ENCODE measurements at places on chromosomes 2 and 18. TPM values are rescaled to one million over a fixed set of nuclear protein-coding genes. Genes with fewer than 3 reads are reported as not detected.

GRCh38 chr2:198571393-198571792, 767.0 kb downstream of the PLCL1 start:
- no peaks in the 10 kb centered on the region for H3K36me3 ChIP-seq
- no peak overlapping the region for H3K27ac ChIP-seq
- no peaks in the 10 kb centered on the region for H3K4me1 ChIP-seq
- DNase-seq, result no peak

DNA sequence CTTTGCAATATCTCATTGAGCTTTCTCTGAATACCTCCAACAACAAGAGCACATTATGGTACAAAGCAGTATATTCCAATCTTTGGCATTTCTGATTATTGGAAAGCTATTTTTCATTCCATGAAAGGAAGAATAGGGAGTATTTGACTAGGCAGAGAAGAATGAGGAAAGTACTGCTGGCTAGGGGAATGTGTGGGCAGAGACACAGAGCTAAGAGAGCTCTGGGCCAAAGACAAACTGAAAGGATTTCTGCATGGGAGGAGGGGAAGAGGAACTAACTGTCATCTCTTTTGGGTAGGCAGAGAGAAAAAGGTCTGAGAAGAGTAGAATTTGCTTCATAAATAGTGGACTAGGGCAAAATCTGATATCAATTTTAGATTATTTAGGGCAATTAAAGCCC, 150.8 kb downstream of the CCDC85A start:
- no peaks in the 10 kb centered on the region for H3K27me3 ChIP-seq
- H3K36me3 ChIP-seq, result no peaks in the 10 kb centered on the region
- no peak for DNase-seq
- no peak overlapping the region for H3K4me3 ChIP-seq
- no peak overlapping the region for H3K27ac ChIP-seq

GRCh38 chr18:47120428-47120827, 29.9 kb downstream of the HDHD2 start:
- no peak overlapping the region for H3K27ac ChIP-seq
- H3K4me3 ChIP-seq, result no peak overlapping the region
- DNase-seq, result no peak
- no peaks in the 10 kb centered on the region for H3K36me3 ChIP-seq
- no peaks in the 10 kb centered on the region for H3K4me1 ChIP-seq
- no peaks in the 10 kb centered on the region for H3K27me3 ChIP-seq

Gene PLB1
- 1.3 TPM for polyA plus RNA-seq

DNA sequence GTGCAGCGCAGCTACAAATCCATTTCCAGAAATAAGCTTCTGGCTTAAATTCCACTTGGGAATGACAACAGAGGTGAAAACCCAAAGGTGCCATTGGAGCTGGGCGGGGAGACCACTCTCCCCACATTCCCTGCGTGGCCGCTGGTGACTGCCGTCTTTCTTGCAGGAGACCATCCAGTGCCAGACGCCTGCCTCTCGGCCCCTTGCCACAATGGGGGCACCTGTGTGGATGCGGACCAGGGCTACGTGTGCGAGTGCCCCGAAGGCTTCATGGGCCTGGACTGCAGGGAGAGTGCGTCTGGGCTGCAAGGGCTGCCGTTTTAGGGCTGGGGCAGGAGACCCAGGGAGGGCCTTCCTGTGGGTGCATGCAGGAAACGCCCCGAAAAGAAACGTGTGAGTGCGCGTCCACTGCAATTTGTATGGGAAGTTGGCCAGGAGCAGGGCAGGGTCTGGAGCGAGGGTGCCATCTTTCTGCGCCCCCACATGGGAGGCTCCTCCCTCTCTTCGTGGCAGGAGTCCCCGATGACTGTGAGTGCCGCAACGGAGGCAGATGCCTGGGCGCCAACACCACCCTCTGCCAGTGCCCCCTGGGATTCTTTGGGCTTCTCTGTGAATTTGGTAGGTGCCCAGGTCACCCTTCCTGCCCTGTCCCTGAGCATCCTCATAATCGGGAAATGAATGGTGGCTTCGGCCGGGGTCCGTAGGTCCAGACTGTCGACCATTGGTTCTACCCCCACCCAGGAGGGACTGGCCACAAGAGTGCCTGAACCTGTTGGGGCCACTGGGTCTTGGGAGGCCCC, 49.9 kb downstream of the SNED1 start:
- no peaks in the 10 kb centered on the region for H3K4me1 ChIP-seq
- DNase-seq, result no peak
- peaks cover 4% of the 10 kb centered on the region for H3K36me3 ChIP-seq
- no peaks in the 10 kb centered on the region for H3K27me3 ChIP-seq
- no peak overlapping the region for H3K4me3 ChIP-seq

- H3K36me3 ChIP-seq, result no peaks in the 10 kb centered on the region
- no peak for DNase-seq
- H3K27ac ChIP-seq, result no peak overlapping the region
- peaks cover 5% of the 10 kb centered on the region for H3K4me1 ChIP-seq
- no peak overlapping the region for H3K4me3 ChIP-seq
Measured at GRCh38 chr2:85779641-85780315, 26.0 kb downstream of the ATOH8 start.

GRCh38 chr2:127388423-127389164, 819 bp upstream of the MAP3K2 start:
- no peaks in the 10 kb centered on the region for H3K36me3 ChIP-seq
- peak overlapping the region; percentile 24 for H3K4me3 ChIP-seq
- peaks cover 16% of the 10 kb centered on the region for H3K4me1 ChIP-seq

Gene CD8B2
- polyA plus RNA-seq, result not detected

DNA sequence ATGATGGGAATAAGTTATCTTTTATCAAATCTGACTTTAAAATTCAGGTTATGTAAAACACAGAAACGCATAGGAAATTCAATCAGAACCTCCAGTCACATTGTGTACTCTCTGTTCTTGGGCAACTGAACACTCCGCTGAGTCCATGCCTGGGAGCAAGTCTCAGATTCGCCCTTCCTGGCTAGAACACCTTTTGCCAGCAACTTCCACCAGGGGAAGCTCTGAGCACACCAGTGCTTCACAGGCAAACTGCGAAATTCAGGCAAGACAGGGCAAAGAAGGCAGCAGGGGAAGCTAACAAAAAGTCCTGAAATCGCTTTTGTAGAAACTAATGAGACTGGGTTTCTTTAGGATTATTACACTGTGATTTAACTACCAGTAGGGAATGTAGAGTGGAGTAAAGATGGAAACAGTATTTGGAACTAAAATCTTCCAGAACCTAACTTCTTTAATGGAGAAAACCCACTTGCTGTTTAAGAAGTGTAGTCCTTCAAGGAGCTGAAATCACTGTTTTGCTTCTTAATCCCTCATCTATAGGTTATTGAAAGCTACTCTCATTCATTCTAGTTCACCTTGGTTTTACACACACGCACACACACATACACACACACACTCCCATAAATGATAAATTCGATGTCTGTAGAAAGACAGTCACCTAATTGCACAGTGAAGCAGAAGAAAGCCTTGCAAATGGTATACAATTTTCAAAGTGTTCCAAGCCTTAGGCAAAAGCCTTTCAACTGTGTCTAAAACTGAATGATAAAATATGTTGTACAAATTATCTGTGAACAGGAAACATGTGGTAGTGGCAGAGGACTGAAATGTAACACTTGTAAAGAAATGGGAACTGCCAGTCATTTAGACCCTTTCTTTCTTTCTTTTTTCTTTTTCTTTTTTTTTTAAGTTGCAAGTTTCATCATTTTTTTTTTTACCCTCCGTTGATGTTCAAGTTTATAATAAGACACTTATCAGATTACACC, 214.5 kb downstream of the TMEM182 start:
- no peak overlapping the region for H3K4me3 ChIP-seq
- H3K27me3 ChIP-seq, result peaks cover 2% of the 10 kb centered on the region
- DNase-seq, result peak; percentile 20
- no peaks in the 10 kb centered on the region for H3K4me1 ChIP-seq
- H3K27ac ChIP-seq, result no peak overlapping the region

Measured in small intestine (tissue), 16 donors.